ENCODE measurements at places on chromosomes 11 and 22.
A peak's percentile ranks its signal among the peaks of the same experiment; 100 is the strongest.

DNA sequence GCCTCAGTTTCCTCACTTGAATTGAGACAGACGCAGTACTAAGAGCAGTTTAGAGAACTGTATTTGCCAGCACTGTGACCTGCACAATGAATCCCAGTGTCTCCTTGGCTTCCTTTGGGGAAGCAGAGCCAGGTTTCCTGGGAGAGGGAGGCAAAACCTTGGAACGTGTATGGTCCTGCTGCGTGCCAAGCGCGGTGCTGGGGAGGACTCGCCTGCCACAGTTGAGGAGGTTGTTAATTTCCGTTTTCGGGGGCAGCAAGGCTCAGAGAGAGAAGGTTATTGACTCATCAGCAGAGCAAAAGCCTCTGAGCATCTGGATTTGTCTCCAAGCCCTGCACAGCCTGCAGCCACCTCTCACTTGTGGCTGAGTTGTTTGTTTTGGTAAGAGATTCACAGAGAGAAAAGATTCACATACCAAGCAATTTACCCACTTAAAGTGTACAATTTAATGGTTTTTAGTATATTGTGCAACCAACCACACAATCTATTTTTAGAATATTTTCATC is 10.8 kb downstream of the SYT12 start:
- DNase-seq = no peak

- no peak for DNase-seq
Observed at GRCh38 chr11:93348930-93349329, 18.4 kb downstream of the DEUP1 start.

DNA sequence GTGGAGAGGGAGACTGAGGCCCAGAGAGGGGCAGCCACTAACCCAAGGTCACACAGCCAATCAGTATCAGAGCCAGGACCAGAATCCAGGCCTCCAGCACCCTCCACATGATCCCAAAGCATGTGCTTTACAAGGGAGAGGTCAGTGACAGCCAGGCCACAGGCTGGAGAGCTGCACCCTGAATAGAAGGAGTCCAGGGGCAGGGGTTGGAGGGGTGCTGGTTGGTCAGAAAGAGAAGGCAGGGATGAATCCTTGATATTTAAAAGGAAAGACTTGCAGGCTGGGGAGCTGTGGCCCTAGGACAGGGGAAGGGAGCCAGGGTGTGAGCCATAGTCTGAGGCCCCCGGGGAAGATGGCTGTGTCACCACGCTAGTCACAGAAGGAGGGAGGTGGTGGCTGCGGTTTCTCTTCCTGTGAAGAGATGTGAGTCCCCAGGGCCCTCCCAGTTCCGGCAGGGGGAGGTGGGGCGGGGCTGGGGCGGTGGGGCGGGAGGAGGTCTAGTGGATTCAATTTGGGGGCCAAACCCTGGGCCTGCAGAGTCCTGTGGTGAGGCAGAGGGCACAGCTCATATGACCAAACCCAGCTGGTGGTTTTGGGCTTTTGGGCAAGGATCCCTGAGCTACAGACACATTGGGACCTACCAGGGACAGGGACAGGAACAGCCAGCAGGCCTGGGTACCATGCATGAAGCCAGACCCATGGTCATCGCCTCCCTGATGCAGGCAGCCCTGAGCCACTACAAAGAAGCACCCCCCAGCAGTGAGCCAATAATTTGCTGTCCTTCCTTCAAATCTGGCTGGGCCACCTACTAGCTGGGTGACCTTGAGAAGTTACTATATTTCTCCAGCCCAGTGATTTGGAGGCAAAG is 14.0 kb downstream of the RAC2 start:
- no peak for DNase-seq

DNA sequence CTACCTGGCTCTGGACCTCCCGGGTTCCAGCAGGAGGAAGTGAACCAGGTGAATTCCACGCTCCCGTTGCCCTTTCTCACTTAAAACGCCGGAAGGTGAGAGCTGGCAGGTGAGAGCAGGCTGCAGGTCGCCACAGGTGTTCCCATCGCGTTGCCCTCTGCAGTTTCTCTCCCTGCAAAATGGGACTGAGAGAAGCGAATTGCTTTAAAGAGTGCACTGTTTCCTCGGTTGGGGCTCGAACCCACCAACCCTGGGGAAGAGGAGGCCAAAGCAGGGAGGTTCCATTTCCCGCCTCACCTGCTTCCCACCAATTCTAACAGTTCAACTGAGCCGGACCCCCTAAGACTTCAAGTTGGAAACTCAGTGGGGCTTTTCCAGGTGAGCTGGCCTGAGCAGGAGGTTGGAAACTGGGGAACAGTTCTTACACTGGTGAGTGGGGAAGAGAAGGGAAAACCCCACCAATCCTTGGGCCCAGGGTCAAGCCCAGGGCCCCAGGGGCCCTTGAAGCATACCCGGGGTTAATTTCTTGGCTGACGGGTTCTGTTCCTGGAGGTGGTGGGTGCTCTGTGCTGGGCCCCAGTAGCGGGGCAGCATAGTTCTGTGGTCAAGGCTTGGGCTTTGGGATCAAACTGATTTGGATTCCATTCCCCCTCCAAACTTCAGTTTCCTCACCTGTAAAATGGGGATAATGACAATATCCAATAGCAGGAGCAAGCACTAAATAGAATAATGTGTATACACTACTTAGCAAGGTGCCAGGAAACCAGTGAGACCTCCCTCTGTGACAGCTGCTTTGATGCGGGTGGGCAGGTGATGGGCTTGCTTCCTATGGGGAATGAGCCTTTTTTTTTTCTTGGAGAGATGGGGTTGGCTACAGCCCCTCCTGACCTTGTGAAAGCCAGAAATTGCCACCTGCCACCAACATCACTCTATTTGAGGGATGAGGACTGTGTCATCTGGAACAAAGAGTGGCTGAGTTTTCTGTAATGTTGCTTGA is 788 bp downstream of the CD82 start:
- DNase-seq = no peak

DNA sequence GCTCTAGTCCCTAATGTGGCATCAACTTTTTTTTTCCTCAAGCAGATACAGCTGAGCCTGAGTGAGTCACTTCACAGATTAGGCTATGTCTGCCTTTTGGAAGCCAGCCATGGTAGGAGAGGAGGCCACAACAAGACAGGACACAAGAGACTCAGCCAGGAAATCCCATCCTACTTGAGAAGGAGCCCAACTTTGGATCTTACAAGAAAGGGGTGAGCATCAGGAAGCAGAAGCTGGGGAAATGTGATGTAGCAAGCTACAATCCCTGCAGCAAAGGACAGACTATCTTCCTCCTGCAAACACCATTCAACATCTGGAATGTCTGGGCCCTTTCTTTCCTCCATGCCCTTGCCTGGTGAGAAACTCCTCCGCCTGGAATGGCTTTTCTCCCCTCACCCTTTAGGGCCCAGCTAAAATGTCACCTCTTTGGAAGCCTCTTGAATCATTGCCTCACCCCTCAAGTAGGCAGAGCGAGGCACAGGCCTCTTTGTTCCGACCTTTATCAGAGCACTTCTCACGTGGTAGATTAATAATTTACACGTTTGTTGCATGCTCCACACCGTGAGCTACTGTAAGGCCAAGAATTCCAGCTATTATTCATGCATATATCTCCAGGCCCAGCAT is 156.4 kb upstream of the PITPNB start:
- DNase-seq = no peak

DNA sequence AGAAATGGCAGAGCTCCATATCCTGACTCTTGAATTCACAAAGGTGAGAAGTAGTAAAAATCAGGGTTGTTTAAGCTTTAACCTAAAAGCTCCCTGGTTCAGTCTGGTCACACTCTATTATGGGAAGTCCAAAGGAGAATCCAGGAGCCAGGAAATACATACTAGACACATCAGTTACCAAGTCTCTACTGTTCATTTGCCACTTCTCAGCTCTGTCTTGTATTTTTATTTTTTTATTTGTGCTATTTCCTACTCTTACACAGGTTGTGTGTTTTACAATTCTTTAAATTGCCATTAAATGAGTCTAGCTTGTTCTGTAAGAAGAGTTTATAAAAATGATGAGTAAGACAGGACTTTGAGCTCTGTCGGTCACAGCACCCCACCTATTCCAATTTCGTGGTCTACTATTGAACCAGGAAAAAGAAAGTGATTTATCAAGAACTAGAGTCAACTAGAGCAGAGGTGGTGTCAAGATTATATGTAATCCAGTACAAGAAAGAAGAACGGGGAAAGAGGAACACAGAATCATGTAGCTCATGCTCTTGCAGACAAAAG is 9.7 kb downstream of the MS4A12 start:
- no peak for DNase-seq

- DNase-seq = no peak
Observed at GRCh38 chr22:50476868-50477267, 2.0 kb upstream of the SBF1 start.

DNA sequence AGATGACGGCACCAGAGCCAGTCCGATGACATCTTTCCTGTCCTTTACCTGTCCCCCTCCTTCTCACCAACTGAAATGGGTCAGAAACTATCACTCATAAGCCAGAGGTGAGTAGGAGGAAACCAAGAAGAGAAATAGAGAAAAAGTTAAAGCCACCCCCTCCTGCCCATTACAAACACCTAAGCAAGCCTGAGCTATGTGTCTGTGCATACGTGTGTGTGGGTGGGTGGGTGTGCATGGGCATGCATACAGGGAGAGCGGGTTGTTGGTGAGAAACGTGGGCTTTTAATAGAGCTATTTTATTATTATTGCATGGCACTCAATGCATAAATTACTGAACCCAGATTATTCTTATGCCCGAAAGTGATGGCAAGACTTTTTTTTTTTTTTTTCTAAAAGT is 2.6 kb downstream of the PATE4 start:
- no peak for DNase-seq

DNA sequence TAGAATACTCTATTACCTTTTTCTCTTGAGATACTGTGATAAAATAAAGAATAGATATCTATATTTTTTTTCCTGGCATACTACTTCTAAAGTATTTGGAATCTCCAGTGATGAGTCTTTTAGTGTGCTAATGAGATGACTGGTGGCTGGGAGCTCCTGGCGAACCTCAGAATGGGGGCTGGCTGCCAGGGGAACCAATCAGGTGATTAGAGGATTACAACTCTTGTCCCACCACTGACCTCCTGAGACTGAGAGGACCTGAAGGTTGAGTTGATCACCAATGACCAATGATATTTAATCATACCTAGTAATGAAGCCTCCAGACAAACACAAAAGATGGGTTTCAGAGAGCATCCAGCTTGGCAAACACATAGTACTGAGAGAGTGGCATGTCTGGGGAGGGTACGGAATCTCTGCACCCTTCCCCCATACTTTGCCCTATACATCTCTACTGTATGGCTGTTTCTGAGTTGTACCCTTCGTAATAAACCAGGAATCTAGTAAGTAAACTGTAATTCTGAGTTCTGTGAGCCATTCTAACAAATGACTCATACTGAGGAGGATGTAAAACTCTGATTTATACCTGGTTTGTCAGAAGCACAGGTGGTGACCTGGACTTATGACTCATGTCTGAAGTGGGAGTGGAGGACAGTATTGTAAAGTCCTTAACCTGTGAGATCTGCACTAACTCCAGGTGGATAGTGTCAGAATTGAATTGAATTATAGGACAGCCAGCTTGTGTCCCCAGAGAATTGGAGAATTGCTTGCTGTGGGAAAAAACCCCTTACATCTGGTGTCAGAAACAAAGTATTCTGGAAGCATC is 325.3 kb upstream of the LRRC4C start:
- peak; percentile 32 for DNase-seq

DNA sequence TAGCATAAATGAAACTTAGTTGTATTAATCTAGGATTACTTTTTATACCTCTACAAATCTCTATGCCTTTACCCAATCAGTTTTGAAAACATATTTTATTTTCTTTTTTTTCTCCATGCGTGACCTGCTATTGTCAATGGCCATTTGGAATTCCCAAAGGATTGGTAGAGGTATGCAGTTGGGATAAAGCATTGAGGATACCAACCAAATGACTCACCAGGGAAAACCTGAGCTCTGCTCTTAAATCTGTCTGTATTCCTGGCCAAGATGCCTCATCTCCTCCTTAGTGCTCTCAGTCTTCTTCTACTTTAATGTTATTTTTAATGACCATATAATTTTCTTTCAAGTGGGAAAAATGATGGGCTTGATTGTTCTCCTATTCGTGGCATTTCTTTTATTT is 61.9 kb downstream of the EHF start:
- no peak for DNase-seq

DNA sequence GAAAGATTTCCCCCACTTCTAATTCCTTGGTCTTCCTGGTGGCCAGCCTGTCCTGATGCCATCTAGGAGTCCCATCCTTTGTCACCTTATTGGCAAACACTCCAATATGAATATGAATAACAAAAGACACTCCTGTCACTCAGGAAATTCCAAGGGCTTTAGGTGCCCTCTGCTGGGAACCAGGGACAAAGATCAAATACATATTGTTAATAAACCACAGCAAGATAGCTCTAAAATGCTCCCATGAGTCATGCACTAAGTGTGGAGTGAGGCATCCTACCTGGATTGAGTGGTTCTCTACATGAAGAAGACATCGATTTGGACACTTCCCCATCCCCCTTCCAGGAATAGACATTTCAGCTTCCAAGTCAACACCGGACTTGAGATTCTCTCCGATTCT is 823.6 kb downstream of the TBC1D22A start:
- DNase-seq = no peak

- no peak for DNase-seq
Observed at GRCh38 chr11:82404981-82405380, 328.7 kb downstream of the FAM181B start.

DNA sequence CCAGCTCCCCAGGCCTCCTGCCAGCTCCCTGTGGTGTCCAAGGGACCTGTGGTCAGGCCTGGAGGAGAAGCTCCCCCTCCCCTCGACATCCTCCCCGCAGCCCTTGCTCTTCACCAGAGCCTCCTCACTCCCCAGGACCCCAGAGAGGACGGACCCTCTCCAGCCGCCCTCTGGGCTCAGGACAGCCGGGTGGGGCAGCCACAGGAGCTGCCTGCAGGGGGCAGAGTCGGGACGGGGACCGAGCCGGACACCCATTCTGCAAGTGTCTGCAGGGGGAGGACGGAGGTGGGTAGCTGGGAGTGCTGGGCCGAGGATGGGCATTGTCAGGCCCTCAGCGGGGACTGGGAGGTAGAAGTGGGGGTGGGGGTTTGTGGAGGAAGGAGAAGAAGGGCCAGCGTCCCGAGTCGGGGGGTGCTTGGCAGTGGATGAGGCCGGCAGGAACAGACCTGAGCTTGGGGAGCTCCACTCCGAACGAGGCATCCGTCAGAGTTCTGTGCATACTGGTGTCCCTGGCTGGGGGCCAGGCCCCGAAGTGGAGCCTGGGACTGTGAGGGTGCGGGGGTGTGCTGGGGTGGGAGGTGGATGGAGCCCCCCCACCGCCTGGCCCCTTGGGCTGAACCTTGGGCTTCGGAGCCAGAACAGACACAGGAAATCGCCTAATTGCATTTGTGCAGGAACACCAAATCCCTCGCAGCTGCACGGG is 15.2 kb downstream of the PRR33 start:
- DNase-seq = no peak

GRCh38 chr22:31295831-31296657 is 3.8 kb upstream of the PIK3IP1 start:
- no peak for DNase-seq

GRCh38 chr11:87351676-87352075 is 313.9 kb downstream of the TMEM135 start:
- DNase-seq = no peak

Measured in left kidney (tissue), 8 donors.